ENCODE measurements at places on chromosomes 5 and 9.
A peak's percentile ranks its signal among the peaks of the same experiment; 100 is the strongest.

GRCh38 chr9:5122116-5122515, 63.3 kb downstream of the INSL6 start:
- DNase-seq = no peak

GRCh38 chr5:177134697-177135225, 1.2 kb downstream of the NSD1 start:
- DNase-seq = no peak

- no peak for DNase-seq
These were observed 1158.6 kb upstream of the CDH6 start for GRCh38 chr5:30034870-30035269.

GRCh38 chr5:82413302-82414040, 135.3 kb upstream of the RPS23 start:
- no peak for DNase-seq

GRCh38 chr5:76524101-76524835, 98.9 kb downstream of the F2RL2 start:
- no peak for DNase-seq

- DNase-seq = no peak
These were observed 55.9 kb upstream of the PHF2 start for GRCh38 chr9:93520523-93520922.

DNA sequence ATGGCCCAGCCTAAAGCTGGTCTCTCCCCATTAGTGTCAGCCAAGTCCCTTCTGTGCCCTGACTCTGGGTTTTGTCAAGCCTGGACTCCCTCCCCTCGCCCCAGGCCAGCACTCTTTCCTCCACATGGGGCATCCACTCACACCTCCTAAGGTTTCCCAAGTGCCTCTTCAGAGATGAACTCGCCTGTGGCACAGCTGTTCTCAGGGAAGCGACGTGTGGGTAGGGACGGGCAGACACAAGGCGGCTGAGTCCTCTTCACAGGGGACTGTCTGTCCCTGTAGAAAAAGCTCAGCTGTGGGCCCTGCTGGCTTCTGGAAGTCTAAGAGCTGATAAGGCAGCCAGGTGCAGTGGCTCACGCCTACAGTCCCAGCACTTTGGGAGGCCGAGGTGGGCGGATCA, 78.5 kb downstream of the CACNA1B start:
- DNase-seq = no peak

DNA sequence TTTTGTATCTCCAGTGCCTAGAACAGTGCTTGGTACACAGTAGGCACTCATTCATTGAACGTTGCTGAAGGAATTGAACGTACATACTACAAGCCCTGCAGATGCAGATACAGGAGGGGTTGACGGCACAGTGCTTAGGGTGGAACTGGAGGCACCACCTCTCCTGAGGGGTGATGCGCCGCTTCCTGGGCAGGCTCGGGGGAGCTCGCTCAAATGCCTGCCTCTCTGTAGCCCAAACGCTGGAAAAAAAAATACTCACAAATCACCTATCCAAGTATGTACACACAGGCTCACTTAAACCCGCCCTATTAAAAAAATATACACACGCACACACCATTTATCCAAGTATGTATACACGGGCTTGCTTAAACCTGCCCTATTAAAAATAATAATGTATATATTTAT, 536 bp upstream of the COMMD10 start:
- DNase-seq = no peak

- DNase-seq = no peak
These were observed 10.6 kb upstream of the SEMA6A start for GRCh38 chr5:116585227-116585626.

GRCh38 chr5:126591549-126591948, 3.5 kb downstream of the ALDH7A1 start:
- no peak for DNase-seq

DNA sequence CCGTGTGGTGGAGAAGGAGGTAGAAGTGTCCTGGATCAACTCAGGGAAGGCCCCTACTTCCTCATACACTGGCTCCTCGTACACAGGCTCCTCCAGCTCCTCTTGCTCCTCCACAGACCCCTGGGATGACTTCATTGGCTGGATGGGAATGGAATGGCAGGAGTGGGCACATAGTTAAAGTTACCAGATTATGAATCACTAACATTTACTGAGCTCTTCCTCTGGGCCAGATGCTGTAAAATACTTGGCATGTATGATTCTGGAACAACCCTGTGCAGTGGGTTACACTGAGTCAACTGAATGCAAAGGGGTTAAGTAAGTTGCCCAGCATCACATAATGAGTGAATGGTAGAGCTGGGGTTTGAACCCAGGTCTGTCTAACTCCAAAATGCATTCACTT, 3.1 kb upstream of the FCHSD1 start:
- no peak for DNase-seq

GRCh38 chr5:56565283-56565615, 250.1 kb upstream of the MAP3K1 start:
- DNase-seq = no peak

GRCh38 chr5:109691996-109692395, 2.3 kb downstream of the MAN2A1 start:
- no peak for DNase-seq

DNA sequence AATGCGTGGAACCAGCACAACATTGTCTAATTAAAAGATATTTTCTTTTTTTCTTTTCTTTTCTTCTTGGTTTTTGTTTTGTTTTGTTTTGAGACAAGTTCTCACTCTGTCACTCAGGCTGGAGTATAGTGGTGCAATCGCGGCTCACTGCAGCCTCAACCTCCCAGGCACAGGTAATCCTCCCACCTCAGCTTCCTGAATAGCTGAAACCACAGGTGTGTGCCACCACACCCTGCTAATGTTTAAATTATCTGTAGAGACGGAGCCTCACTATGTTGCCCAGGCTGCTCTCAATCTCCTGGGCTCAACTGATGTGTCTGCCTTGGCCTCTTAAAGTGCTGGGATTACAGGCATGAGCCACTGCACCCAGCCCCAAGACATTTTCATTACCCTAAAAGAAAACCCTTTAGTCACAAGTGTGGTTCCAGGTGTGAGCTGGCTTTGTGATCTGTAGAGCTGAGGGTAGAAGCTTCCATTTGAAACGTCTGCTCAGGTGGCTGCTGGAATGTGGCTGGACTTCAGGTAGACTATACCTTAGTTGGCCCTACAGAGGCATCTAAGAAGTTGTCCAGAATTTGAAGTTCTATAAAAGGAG, 19.1 kb upstream of the NEK6 start:
- DNase-seq = no peak

GRCh38 chr5:41903382-41903891, 707 bp upstream of the RIMOC1 start:
- no peak for DNase-seq

GRCh38 chr9:7304627-7304995, 495.0 kb downstream of the DMAC1 start:
- DNase-seq = no peak

- DNase-seq = no peak
These were observed 45.7 kb downstream of the DPYSL3 start for GRCh38 chr5:147464211-147464610.

DNA sequence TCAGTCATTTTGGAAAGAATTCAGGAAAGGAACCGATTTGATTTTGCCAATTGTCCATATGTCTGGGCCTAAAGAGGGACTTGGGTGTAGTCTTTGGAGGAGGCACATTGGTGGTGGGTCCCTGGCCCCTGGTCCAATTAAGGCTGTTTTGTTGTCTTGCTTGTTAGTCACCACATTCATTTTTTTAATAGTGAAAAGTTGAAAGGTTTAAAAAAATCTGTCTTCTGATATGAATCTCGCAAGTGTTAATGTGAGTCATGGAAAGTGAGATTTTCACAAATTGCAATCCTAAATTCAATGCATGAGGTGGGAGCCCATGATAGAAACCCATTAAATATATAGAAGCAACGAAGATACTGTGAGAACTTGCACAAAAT, 165.9 kb upstream of the OTULINL start:
- no peak for DNase-seq

DNA sequence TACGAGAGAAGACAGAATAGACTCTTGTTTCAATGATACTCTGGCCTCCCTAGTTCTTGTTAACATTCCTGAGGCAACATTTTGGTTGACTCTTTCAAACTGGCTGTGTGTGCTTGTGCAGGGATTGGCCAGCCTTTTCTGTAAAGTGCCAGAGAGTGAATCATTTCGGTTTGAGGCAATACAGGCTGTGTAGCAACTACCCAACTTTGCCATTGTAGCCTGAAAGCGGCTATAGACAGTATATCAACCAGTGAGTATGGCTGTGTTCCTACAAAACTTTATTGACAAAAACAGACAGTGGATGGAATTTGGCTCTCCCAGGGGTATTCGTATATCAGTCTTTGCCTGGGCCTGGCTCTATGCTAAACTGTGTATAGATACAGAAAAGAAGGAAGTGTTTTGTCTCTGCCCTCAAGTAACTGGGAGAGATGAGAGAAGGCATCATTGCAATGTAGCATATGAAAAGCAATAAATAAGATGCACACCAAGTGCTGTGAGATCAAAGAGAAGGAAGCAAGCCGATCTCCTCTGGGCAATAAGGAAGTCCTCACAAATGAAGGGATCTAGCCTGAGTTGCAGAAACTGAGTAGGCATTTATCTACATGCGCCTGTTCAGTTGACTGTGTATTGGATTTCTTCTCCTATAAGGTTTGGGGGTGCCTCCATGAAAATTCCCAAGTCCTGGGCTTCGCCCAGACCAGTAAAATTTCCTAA, 568.0 kb upstream of the KLF4 start:
- no peak for DNase-seq

GRCh38 chr5:143116814-143117213, 286.7 kb downstream of the NR3C1 start:
- no peak for DNase-seq

GRCh38 chr9:93567271-93567959, 9.0 kb upstream of the PHF2 start:
- DNase-seq = peak; percentile 82

GRCh38 chr5:155089643-155090042, 76.1 kb downstream of the KIF4B start:
- DNase-seq = no peak

GRCh38 chr5:134370311-134370870, 978 bp upstream of the UBE2B start:
- DNase-seq = no peak

DNA sequence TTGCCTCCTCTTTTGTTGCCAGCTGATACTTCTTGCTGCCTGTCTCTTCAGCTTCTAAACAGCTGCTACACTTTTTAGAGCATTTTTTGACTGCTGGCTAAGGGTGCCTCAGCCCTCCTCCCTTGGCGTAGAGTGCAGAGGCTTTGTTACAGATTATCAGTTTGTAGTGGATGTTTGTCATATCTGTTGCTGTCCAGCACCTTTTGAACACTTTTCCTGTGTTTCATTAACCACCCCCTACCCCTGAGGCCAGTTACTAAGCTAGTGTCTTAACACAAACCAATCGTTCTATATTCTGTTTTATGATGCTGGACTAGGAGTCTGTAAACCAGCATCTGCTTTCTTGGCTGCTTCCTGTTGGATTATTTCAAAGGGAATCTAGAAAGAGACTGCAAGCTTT, 441.5 kb downstream of the DNAH5 start:
- DNase-seq = no peak

DNA sequence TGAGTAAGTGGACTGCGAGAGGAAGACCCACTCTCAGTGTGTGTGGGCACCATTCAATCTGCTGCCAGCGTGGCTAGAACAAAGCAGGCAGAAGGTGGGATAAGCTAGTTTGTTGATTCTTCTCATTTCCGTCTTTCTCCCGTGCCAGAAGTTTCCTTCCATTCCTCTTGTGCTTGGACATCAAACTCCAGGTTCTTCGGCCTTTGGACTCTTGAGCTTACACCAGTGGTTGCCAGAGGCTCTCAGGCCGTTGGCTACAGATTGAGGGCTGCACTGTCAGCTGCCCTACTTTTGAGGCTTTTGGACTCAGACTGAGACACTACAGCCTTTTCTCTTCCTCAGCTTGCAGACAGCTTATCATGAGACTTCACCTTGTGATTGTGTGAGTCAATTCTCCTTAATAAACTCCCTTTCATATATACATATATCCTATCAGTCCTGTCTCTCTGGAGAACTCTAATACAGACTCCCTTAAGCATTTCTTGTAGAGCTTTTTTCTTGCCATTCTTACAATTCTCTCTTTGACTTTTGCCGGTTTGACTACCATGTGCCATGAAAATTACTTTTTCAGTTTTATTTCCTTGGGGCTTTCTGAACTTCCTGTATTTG, 494.9 kb downstream of the PRR16 start:
- no peak for DNase-seq

GRCh38 chr9:37968228-37968701, 64.3 kb upstream of the SLC25A51 start:
- no peak for DNase-seq

DNA sequence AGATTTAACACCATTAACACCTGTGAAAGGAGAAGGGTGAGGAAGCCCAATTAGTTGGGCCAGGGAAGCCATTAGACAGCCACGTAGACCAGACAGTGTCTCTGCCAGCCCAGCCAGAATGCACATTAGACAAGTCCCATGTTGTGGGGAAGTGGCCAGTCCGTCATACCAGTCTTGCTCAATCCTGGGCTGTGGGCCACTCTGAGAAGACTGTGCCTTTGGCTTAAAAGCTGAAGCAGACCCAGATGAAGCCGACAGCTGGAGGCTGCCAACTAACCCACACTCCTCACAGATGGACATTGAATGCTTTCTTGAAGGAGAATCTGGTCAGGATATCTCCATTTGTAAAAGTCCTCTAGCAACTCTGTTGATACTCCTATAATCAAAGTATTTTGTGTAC, 128.5 kb downstream of the CHSY3 start:
- peak; percentile 44 for DNase-seq
